CD4-positive, CD25-positive, alpha-beta regulatory T cell (primary cell): ENCODE measurements at places on chromosomes 13 and 19.

GRCh38 chr13:28408235-28408848 lies 86.6 kb downstream of the FLT1 start:
- DNase-seq: no peak

GRCh38 chr19:11581740-11582139 lies 4.3 kb upstream of the ACP5 start:
- DNase-seq: peak; percentile 49

GRCh38 chr13:101829484-101829883 lies 377.0 kb downstream of the ITGBL1 start:
- DNase-seq: no peak

GRCh38 chr13:60627071-60627686 lies 230.2 kb downstream of the TDRD3 start:
- no peak for DNase-seq

- DNase-seq: peak; percentile 70
These were observed at the start of gene TPM4 for GRCh38 chr19:16076154-16076957. Gene TPM4, plus strand, starts transcription at chr19:16076495. Its CDS starts 71 bp downstream, at chr19:16076566.

DNA sequence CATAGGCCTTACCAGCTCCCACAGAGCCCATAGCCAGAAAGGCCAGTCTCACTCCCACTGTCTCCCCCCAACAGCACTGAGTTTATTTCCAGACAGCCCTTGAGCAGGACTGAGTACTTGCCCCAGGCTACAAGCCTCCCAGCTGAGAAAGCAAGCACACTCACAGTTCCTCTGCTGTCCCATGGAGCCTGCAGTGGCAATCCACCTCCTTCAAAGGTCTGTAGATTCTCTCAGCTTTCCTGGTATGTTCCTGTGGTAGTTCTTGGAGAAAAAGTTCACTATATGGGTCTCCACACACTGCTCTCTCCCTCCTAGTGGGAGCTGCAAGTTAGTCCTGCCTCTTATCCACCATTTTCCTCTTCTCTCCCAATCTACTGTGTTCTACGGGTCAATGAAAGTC lies 728.7 kb downstream of the DIAPH3 start:
- DNase-seq: no peak

DNA sequence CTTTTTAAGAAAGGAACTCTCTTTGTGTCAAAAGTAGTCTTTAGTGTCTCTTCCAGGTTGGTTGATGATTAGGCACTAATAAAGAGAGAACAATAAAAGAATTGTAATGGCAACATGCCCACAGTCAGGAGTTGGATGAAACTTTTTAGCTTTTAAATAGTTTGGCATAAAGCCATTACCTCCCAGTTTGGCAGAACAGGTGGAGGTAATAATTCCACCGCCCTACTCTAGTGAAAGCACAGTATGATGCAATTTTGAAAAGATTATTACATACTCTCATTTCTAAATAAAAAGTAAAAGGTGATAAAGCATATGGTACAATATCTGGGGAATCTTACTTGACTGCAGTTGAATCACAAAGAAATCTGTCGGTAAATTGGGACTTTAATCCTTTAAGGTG lies 497.6 kb downstream of the SUCLA2 start:
- no peak for DNase-seq

DNA sequence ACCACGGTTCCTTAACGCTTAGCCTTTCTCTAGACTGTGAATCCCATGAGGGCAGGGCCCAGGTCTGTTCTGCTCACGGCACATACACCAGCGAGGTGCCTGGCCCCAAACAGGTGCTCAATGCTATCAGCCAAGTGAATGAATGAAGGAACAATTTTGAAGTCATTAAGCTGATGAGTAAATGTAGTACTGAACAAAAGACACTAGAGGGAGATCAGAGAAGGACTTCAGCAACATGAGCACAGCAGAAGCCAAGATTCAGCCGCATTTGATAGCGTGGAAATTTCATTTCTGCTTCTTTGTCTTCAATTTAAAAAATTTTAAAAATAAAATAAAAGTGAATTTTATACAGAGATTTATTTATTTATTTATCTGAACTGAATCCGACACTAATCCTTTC lies 20.1 kb upstream of the MYO16 start:
- DNase-seq: no peak

- DNase-seq: no peak
These were observed 75.8 kb upstream of the UBAC2 start for GRCh38 chr13:99124794-99125316.

DNA sequence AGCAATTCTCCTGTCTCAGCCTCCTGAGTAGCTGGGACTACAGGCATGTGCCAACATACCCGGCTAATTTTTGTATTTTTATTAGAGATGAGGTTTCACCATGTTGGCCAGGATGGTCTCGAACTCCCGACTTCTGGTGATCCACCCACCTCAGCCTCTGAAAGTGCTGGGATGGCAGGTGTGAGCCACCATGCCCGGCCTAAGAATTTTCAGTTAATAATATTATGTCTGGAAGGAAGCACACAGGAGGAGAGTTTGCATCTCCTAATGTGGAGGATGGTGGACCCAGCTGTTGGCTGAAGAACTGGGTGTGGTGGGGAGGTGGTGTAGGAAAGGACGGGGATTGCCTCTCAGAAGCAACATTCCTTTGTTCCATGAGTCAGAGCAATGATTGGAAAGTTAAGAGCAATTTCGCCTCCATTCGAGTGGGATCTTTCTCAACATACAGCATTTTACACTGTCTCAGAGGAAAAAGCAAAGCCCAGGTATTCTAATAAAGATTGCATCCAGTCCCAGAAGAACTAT lies 11.9 kb downstream of the PDCD2L start:
- no peak for DNase-seq

- DNase-seq: no peak
These were observed 54.6 kb upstream of the URI1 start for GRCh38 chr19:29887442-29887855.

- DNase-seq: no peak
These were observed 1.1 kb downstream of the COMP start for GRCh38 chr19:18789883-18790565.

- DNase-seq: no peak
These were observed 3.8 kb downstream of the ERFL start for GRCh38 chr19:41924151-41925145.

DNA sequence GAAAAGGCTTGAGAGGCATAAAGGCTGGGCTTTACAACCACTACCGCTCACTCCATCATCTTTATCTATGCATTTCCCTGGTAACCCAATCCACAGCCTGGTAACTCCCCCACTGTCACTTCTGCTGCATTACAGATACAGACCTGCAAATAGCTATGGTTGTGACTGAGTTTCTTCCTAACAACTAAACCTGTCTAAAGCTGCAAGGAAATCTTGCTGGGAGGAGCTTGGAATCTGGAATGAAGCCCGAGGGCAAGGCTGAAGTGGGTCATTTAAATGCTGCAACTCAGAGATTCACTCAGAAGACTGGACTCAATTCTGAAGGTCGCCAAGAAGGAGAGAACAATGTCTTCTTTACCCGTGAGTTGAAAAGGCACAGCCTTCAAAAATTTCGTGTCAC lies at the start of gene LGALS13:
Gene LGALS13, plus strand, starts transcription at position 301 of the 400 bp plus-strand sequence. Its CDS starts 45 bp downstream, at position 346.
- DNase-seq: no peak

DNA sequence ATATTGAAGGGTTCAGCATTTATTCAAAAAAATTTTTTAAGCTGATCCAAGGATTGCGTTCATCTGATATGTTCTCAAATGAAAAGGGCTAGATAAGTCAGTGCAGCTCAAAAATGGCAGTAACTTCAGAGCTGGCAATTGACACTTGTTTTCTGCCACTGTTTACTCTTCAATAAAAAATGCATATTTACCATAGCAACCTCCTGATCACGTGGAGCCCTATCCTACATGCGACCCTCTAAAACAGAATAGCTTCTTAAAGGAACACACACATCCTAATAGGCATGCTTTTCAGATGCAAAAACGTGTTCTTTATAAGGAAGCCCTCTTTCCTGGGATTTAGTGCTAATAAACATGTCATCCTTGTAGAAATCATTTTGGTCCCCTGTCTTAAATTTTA lies 150.2 kb downstream of the ZNF536 start:
- no peak for DNase-seq

- no peak for DNase-seq
These were observed 6.6 kb upstream of the NRTN start for GRCh38 chr19:5798244-5798643.

DNA sequence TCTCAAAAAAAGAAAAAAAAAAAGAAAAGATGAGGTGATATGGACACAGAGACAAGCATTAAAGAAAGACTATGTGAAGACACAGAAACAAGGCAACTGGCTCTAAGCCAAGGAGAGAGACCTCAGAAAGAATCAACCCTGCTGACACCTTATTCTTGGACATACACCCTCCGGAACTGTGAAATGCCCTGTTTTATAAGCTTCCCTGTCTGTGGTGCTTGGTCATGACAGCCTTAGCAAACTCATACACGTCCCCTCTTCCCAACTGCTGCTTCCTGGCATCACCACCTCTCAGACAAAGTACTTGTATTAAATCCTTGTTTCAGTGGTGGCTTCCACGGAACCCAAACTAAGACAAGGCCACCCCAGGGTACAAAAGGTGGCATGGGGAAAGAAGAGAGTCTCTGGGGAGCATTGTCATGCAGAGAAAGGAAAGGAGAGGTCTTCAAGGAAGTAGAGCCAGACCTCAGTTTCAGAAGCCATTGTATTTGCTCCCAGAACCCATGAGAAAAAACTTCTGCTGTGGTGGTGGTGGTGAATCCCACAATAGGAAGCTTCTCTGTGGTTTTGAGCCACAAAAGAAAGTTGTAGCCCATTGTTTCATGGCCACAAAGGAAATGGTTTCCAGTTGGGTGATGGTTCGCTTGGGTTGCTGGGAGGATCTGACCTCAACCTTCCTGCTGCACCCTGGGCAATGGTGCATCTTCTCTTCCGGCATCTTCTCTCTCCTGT lies 16.3 kb upstream of the TSPAN16 start:
- no peak for DNase-seq

DNA sequence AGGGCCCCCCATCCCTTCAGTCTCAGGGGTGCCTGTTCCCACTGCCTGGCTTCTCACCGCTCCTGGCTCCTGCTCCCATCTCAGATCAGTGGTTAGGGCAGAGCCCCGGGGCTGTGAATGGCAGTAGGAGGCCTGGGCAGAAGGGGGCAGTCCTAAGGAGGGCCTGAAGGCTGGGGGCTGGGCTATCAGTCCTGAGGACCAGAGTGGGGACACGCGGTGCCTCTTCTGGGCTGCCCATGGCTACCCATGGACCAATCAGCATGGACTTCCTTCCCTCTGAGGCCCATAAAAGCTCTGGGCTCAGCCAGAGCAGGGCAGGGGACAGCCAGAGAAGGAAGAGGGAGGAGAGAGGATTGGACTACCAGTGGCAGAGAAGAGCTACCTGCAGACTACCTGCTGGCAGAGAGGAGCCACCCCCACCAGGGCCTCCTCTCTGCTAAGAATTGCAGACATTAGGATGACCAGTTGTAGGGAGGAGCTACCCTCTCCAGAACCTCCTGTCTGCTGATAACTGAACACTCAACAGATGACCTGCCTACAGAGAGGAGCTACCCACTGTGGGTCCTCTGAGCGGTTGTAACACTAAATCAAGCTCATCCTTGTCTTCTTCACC lies 12.1 kb upstream of the UBE2S start:
- DNase-seq: no peak

GRCh38 chr13:27053210-27053884 lies 118.3 kb downstream of the USP12 start:
- no peak for DNase-seq

GRCh38 chr13:29799041-29799440 lies 51.4 kb downstream of the UBL3 start:
- no peak for DNase-seq

DNA sequence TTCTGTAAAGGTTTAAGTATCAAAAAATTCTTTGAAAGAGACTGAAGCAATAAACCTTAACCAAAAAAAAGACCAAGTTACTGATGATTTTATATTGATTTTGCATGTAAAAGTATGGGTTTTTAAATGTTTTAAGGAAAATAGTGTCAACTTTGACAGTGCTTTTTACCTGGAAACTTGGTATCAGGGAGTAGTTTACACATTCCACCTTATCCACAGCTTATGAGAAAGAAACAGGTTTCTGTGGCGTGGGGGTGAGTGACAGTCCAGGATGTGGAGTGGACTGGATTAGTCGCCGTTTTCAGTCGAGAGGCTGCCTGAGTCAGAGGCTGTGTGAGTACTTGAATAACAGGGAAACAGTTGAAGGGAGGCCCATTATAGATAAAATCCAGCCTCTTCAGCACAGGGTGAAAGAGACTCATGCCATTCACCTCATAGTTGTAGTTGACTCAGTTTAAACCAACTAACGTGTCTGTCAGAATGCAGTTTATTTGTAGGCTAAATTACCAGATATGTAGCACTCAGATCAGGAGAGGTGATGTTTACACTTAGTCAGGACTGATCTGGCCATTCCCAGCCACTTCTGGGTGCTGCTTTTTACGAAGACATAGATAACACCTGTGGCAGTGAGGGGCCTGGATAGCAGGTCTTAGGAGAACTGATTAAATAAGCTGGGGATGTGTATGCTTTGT lies 595 bp upstream of the GPR183 start:
- peak; percentile 31 for DNase-seq

- DNase-seq: no peak
These were observed 958.4 kb upstream of the SLC10A2 start for GRCh38 chr13:104024416-104025170.

DNA sequence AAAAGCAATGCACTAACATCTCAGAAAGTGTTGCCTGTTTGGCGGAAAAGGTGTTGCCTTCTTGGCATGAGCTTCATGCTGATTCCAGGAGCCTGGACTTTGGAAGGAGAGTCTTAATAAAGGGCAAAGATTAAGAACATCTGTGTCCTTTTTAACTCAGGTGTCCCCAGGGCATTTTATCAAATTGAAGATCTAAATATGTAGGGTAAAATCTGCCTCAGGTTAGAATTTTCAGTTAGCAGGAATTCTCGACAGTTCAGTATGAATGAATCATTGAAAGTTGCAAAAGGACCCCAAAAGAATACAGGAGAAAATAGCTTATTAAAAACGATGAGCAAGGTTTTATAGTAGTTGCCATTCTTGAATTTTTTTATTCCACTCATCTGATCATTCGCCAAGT lies 325.2 kb downstream of the SUCLA2 start:
- DNase-seq: no peak

DNA sequence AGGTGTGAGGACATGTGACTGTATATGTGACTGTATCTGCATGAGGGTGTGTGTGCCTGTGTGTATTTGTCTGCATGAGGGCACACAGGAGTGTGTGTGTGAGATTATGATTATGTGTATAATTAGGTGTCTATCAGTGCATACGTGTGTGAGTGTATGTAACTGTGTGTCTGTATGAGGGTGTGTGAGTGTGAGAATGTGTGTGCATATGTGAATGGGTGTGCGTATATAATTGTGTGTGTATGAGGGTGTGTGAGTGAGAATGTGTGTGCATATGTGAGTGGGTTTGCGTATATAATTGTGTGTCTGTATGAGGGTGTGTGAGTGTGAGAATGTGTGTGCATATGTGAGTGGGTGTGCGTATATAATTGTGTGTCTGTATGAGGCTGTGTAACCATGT lies 3.0 kb upstream of the ACSBG2 start:
- no peak for DNase-seq

- no peak for DNase-seq
These were observed 1495.0 kb upstream of the PCDH20 start for GRCh38 chr13:62910541-62911060.

GRCh38 chr19:9189535-9189934 lies 10.8 kb downstream of the OR7D2 start:
- DNase-seq: no peak

GRCh38 chr19:16598848-16599247 lies 26.6 kb upstream of the SLC35E1 start:
- DNase-seq: no peak
